ENCODE measurements at places on chromosomes 7 and 10.

DNA sequence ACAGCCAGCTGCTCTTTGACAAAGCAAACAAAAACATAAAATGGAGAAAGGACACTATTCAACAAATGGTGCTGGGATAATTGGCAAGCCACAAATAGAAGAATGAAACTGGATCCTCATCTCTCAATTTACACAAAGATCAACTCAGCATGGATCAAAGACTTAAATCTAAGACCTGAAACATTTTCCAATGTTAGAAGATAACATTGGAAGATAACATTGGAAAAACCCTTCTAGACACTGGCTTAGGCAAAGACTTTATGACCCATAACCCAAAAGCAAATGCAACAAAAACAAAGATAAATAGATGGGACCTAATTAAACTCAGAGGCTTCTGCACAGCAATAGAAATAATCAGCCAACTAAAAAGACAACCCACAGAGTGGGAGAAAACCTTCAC is 425.7 kb upstream of the SEMA3D start:
- ATAC-seq = no peak

- ATAC-seq = peak; percentile 81
Measured at GRCh38 chr10:70132098-70133029, at the start of gene AIFM2. Gene AIFM2 (minus strand): TSS chr10:70132825. CDS start chr10:70124084, 8,741 bp downstream.

- no peak for ATAC-seq
Measured at GRCh38 chr10:33092596-33092995, 134.6 kb upstream of the ITGB1 start.

- ATAC-seq = no peak
Measured at GRCh38 chr7:120684463-120684862, 173.5 kb downstream of the TSPAN12 start.

DNA sequence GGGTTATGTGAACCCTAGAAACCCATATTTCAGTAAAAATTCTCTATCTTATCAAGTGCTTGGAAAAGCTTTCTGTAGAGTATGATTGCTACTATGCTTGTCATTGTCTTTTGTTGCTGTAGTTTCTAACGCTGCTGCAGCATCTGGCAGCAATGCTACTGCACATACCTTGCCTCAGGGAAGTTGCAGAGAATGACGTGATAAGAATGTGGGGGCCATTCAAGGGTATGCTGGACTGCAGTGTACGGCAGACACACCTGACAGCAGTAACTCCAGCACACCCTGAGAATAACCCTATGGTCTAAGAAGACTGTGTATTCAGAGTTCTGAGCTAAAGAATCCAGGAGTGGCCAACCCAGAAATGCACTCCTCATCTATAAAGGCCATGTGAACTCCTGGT is 20.5 kb downstream of the TRIM4 start:
- ATAC-seq = no peak

DNA sequence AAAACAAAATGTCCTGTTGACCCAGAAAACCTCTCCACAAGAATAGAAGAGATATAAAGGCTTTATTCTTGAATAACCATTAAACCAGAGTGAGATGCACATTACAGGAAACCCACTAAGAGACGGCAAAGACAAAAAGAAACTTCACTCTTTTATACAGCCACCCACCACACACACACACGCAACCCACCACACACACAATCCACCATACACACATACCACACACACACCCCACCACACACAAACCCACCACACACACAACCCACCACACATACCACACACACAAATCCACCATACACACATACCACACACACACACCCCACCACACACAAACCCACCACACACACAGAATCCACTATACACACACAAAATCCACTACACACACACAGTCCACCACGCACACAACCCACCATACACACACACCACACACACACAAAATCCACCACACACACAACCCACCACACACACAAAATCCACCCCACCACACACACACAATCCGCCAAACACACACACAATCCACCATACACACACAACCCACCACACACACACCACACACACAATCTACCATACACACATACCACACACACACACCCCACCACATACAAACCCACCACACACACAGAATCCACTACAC is 9.5 kb upstream of the REPIN1 start:
- ATAC-seq = no peak

- ATAC-seq = no peak
Measured at GRCh38 chr10:119132521-119133345, 28.8 kb downstream of the DENND10 start.

DNA sequence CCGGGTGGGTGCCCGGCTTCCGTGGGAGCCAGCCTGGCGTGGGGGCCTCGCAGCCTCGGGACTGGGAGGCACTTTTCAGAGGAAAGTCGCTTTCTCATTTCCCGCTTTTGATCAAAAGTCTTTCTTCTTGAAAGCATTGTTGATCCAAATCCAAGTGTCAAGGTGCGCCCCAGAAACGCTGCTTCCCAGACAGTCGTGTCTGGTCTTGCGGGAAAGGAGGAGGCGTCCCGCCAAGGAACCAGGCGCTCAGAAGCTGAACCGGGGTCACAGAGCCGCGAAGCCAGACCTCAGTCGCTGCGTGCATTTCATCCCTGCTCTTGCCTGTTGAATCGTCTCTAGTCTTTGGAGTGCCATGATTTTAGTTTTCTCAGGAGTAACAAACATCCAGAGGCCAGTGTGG is 1.1 kb upstream of the BNIP3 start:
- ATAC-seq = no peak

DNA sequence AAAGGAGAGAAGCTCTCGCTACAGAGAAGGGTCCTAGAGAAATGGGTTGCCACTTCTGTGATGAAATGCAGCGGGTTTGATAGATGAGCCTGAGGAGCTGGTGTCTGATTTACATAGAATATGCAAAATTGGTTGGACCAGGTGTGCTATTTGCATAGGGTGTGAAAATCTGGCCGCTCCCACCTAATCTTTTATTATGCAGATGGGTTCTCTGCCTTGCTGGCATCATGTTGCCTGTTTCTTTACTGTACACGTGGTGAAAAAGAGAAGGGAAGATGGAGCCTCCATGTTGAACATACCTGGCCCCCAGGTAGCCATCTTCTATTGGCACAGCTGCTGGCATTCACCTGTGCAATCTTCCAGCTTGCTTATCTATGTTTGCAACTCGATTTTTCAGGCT is 212.2 kb downstream of the ANKRD7 start:
- ATAC-seq = no peak

GRCh38 chr10:100468978-100469377 is 6.2 kb downstream of the WNT8B start:
- ATAC-seq = no peak

- ATAC-seq = no peak
Measured at GRCh38 chr7:83827036-83827435, 178.1 kb upstream of the SEMA3E start.

DNA sequence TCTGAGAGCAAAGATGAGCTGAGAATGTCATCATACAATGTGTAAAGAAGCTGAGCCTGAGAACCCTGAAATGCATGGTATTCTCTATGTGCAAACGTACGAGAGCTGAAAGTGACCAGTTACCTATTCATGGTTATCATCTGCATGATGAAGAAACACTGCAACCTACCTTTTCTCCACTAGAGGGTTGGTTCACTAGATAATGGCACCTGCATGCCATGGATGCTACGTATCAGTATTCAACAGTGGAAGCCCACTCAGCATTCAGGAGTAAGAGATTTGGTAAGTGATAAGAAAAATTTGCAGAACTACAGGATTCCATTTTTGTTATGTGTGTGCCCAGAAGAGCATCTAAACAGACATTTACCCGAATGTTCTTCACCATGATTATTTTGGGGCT is 145.4 kb downstream of the PTPRN2 start:
- no peak for ATAC-seq

DNA sequence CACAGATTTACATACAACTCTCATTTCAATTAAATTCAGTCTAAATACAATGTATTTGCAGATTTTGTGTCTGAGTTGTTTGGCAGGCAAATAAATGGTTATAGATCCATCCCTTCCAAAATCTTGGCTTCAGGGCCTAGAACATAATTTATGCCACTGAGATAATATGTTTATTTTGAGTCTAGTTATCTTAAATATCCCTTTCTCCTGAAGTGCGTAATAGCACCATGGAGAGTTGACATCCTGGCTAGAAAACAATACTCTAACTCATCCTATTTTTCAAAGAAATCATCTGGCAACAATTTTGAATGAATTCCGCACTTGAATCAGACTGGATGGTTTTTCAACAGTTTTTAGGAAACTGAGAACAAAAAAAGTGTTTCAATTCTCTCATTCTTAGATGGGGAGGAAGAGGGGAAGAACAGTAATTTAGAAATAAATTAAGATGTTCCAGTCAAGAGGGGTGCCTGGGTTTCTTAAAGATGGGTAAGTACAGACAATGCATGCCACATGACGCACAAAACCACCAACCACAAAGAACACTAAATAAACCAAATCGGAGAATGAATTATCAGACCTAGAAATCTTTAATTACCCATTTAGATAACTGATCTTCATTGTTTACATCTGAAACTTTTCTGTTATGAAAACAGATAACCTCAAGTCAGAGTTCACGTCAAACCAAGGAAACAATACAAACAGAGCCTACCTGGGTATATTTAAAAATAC is 228.7 kb upstream of the PTN start:
- no peak for ATAC-seq

DNA sequence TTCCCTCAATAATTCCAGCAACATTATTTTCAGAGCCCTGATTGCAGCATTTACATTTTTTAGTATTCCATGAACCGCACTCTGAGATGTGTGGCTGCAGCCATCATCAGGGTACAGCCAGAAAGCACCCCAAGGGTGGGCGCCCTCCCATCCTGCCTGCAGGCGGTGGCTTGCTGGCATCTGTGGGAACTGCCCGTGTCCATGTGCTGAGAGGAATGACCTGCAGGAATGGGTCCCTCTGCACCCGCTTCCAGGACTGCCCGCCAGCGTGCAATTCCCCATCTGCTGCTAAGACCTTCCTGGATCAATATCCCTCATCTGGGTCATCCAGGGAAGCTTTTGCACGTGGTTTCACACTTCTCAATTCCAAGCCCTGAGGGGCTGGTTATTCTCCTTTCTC is 32.8 kb upstream of the NUB1 start:
- ATAC-seq = no peak

DNA sequence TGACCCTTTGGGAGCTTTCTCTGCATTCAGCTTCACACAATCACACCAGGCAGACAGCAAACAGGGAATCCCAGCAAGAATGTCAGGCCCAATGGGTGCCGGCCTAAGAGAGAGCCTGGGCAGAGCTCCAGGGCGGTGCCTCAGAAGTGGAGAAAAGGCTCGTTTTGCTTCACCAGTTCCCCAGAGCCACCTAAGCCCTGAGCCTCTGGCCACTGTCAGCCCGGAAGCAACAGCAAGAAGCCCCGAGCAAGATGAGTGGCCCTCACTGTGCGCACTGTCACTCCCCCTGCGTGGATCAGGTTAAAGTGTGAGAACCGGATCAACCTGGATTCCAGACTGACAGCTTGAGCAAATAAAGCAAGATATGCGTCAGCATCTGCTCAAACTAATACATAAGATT is 14.7 kb downstream of the CNPY1 start:
- no peak for ATAC-seq

DNA sequence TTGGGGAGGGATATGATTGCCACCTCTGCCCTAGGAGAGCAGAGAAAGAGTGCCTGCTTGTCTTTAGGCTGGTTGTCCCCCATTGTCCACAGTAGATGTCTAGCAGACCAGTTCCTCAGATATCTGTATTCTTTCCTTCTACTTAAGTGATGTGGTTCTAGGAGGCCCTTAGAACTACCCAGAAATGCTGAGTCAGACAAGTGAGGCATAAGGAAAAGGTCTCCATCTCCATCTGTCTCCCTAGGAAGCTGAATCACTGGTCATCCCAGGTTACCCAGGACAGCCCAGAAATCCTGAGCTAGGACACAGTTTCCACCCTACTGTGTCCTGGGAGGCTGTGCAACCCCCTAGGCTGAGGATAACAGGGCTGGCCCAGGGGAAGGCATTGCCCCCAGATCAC is 93.4 kb upstream of the INHBA start:
- ATAC-seq = no peak

GRCh38 chr7:150476285-150476684 is 25.9 kb downstream of the GIMAP8 start:
- no peak for ATAC-seq

GRCh38 chr10:117167789-117168674 is 29.3 kb upstream of the KCNK18 start:
- peak; percentile 79 for ATAC-seq

GRCh38 chr10:120969219-120969645 is 118.1 kb downstream of the WDR11 start:
- ATAC-seq = no peak

GRCh38 chr7:158526531-158526930 is 61.1 kb downstream of the PTPRN2 start:
- ATAC-seq = no peak

GRCh38 chr7:120273476-120273975 is 551 bp downstream of the KCND2 start:
- no peak for ATAC-seq

- no peak for ATAC-seq
Measured at GRCh38 chr10:131753336-131753735, 147.5 kb upstream of the PPP2R2D start.

DNA sequence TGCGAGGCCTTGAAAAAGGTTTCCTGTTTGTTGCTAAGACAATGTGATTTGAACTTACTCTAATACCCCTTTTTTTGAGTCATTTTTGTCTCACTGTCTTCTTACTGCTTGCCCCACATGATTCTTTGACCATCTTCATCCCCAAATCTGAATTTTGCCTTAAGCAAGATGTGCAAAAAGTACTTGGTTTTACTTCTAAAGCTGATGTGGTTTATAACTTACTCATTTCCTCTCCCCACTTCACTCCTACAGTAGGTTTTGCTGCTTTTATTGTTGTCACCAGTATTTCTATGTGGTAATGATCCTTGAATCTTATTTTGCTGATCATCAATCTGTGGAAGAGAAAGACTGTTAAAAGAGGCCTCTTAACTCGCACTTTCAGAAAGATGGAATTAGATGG is 396.4 kb downstream of the SDK1 start:
- no peak for ATAC-seq
